Stimulated activated CD4-positive, alpha-beta T cell treated with anti-CD3 and anti-CD28 coated beads, Interleukin-12 subunit alpha, Interleukin-12 subunit beta, amount 100 ng/mL, for 24 hours (primary cell): ENCODE measurements at places on chromosomes 11 and 22.

- DNase-seq: no peak
These were observed 1.9 kb downstream of the NNMT start for GRCh38 chr11:114297806-114298709.

- no peak for DNase-seq
These were observed 1.5 kb upstream of the GRAMD4 start for GRCh38 chr22:46618667-46619066.

GRCh38 chr11:45223496-45223895, 62.6 kb downstream of the SYT13 start:
- no peak for DNase-seq

DNA sequence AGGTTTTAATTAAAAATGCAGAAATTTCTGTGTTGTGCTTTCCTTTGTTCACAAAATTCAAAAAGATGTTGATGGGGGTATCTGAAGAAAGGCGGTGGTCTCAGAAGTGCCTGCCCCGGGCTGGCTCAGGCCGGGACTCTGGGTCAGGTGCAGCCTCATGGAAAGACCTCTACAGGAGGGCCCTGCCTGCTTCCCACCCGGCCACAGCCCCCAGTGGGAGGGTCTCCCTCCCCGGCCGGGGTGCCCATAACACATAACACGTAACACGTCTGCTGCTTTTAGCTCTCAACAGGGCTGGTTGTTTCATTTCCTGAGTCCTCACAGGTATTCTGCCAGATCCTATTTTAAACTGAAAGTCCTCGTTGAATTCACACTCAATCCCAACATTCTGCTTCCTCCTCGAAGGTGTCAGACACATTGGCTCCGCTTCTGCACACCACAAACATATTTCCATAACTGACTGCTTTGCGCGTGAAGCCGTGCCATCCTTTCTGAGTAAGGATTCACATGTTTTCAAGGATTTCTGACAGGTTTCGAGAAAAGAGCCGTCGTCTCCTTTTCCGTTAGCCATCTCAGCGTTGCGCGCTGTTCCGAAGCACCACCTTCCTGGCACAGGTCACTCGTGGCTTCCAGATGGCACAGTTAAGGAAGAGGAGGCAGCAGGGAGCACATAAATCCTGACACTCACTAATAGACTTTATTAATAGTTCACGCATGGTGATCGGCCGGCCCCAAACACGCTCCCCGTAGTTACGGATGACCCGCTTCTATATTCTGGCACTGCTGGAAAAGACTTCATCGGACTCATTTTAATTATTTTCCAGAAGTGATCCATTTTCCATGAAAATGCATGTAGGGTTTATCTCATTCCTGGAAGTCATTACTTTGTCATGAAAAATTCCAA, 569.3 kb downstream of the BRD1 start:
- DNase-seq: no peak

- DNase-seq: no peak
These were observed 470.6 kb downstream of the NTM start for GRCh38 chr11:131841028-131841427.
